ENCODE measurements at places on chromosomes 4 and X.

DNA sequence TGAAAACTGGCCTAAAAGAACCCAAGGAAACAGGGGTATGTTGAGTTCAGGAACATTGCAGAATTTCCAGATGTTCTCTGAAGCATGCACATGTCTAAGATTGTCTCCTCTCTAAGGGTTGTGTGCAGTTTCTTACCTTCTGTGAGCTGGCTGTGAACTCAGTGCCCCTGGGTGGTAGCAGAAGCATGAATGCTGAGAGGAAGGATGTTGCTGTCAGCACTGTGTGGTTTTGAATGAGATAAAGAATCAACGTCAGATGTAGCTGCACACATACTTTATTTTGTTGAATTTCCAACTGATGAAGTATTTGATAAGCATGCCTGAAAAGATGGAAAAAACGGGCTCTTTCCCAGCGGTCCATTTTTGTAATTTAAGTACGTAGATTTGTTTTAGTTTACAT lies 23.8 kb upstream of the CD38 start:
- no peak for DNase-seq

- DNase-seq: no peak
Observed at GRCh38 chrX:109472939-109473735, 8.7 kb downstream of the GUCY2F start.

DNA sequence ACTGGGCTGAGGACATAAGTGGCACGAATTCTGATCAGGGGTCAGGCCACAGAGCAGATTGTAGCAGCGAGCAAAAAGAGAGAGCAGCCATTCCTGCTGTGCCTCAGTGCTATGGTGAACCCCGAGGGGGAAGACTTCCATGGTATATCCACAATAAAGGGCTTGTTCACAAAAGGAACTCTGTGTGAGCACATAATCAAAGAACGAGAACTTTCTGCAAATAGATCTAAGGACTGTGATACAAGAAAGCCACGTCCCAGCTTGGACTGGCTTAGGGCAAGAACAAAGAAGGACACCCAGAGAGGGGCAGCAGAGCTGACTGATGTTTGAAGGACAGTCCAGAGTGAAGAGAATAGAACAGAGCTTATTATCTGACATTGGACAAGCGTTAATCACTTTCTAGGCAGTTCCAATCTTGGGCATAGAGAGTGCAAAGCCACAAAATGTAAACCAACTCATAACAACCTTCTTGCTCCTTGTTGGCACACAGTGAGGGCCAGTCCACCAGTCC lies 24.0 kb downstream of the PPEF2 start:
- no peak for DNase-seq

- DNase-seq: no peak
Observed at GRCh38 chrX:148567229-148567628, 66.8 kb downstream of the AFF2 start.

- DNase-seq: no peak
Observed at GRCh38 chr4:40378619-40379018, 43.5 kb downstream of the CHRNA9 start.

DNA sequence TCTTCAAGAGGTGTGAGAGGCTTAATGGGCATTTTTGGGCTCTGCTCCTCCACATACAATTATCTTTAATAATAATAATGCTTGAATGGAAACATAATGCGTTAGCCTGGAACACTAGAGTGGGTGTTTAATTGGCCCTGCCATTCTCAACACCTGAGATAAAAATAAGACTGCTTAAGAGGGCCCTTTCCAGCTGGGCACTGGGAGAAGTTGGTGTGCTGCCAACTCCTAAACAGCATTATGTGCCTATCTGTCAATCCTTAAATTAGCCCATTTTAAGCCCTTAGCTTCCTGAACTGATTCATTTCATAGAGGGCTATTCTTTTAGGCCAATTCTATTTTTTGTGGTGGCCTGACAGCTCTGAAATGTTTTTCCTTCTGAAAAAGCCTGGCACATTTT lies 211.1 kb upstream of the ZIC3 start:
- no peak for DNase-seq

- DNase-seq: no peak
Observed at GRCh38 chr4:102789317-102789717, 28.5 kb upstream of the MANBA start.

- no peak for DNase-seq
Observed at GRCh38 chr4:147518086-147518485, 37.2 kb downstream of the EDNRA start.

DNA sequence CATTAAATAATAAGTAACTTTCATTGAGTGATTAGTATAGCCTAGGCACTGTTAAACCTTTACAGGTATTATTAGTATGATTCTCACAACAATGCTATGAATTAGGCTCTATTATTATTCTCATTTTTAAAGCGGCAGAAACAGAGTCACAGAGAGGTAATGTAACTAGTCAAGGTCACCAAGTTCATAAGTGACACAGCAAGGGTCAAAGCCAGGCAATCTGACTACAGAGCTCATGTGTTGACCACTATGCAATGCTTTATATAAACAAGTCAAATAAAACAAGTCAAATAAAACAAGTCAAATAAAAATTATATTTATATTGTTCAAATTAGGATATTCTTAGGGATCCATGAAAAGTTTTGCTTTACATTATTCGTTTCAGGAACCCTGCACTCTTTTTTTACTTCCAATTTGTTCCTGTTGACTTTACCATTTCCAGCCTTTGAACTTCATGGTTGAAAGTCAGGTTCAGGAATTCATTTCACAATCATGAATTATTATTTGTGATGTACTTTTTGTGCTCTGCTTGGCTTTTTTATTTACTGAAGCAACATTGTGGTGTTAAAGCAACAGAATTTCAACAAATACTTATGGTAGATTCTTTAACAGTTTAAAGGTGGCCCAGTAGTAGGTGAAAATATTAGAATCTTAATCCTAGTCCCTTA lies 18.0 kb upstream of the ZC4H2 start:
- no peak for DNase-seq

DNA sequence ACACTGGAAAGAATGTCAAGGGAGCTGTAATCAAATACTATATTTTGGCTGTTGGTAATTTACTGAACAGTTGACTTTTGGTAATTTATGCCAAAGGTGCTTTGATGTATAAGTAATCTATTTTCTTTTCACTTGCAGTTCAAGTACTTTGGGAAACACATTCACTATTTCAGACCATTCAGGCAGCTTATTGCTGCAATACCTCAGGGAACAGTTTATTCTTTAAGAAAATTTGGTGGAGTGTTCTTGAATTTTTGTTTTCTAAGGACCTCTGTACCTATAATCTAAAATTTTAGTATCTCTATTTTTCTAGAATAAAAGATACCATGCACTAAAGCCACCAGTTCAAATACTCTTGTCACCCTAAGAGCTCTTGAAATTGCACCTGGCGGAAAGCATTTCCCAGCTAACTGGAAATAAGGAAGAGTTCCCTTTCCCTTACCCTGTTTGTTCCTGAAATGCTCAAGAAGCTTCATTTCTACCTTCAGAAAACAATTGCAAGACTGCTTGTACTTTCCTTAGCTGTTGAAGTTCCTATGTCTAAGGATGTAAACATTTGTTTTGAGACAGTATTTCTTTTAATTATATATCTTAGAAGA lies 633.5 kb upstream of the FAT1 start:
- DNase-seq: no peak
